ENCODE measurements at places on chromosomes 7 and 10. TPM values are rescaled to one million over a fixed set of nuclear protein-coding genes. Genes with fewer than 3 reads are reported as not detected.

- DNase-seq = no peak
Measured at GRCh38 chr10:46232084-46232483, 54.7 kb upstream of the ANTXRL start.

GRCh38 chr7:154672659-154673415, 330.1 kb downstream of the PAXIP1 start:
- DNase-seq = no peak

GRCh38 chr10:61835069-61835945, 66.2 kb upstream of the ARID5B start:
- no peak for DNase-seq

- no peak for DNase-seq
Measured at GRCh38 chr10:60735244-60735643, 43.0 kb upstream of the CDK1 start.

DNA sequence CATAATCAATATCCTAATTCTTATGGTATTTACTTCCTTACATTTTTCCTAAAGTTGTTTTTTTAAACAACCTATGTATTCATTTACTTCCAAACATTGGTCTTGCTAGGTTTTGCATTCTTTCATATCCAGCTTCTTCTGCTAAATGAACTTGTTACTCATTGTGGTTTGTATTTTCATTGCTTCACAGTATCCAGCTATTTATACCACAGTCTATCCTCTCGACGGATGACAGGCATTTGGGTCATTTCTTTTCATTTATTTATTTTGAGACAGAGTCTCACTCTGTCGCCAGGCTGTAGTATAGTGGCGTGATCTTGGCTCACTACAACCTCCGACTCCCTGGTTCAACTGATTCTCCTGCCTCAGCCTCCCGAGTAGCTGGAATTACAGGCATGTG, 66.8 kb downstream of the CCDC6 start:
- DNase-seq = no peak

GRCh38 chr7:139698278-139698677, 79.5 kb downstream of the HIPK2 start:
- no peak for DNase-seq

Gene ECHDC3
- 53.4 TPM for total RNA-seq

Gene ACTL6B
- total RNA-seq = not detected
